ENCODE measurements at places on chromosomes 12 and 14.
A peak's percentile ranks its signal among the peaks of the same experiment; 100 is the strongest.

GRCh38 chr12:70551731-70552130 is 85.5 kb downstream of the PTPRB start:
- no peak for DNase-seq

DNA sequence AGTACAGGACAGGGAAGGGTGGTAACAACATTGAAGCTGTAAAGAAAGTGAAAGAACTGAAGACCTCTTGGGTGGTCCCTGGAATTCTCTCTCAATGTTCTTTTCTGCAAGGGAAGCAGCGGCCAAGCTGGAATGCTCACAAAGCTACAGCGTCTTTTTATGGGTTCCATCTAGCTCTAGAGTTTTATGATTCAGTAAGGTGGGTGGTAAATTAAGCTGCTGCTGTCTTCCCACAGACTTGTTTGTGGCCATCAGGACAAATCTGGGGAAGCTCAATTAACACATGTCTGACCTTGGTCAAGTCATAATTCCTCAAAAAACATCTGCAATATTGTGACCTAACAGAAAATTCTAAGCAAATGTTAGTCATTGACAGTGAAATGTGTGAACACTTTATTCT is 139.1 kb downstream of the MED13L start:
- peak; percentile 75 for DNase-seq

GRCh38 chr14:29868000-29868399 is 59.6 kb downstream of the PRKD1 start:
- DNase-seq: peak; percentile 36

DNA sequence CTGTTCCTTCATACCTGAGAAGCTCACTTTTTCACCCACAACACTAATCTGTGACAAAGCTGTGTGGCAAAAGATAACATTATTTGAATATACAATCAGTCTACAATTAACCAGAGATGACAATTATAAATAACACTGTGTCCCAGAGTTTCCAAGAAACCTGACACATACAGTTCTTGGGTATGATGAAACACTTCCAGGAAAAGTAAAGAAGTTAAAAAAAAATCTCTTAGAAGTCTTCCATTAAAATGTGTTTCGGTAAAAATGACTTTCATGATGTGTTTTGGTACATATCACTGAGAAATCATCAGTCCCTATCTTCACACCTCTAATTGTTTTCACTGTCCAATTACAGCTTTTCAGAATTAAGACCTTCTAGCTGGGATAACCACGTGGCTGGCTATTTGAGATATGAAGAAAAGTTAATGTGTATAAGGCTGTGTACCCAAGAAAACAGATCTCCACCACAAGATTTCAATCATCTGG is 390.2 kb downstream of the SOX5 start:
- DNase-seq: no peak

DNA sequence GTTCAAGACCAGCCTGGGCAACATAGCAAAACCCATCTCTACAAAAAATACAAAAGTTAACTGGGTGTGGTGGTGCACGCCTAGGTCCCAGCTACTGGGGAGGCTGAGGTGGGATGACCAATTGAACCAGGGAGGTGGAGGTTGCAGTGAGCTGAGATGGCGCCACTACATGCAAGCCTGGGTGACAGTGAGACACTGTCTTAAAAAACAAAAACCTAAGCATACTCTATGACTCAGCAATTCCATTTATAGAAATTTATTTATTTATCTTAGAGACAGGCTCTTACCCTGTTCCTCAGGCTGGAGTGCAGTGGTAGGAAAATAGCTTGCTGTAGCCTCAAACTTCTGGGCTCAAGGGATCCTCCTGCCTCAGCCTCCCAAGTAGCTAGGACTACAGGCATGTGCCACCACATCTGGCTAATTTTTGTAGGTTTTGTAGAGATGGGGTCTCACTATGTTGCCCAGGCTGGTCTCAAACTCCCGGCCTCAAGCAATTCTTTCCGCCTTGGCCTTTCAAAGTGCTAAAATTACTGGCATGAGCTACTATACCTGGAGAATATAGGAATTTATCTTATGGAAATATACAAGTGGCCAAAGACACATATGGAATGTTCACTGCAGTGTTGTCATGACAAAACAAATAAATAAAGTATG is 43.3 kb downstream of the NCKAP5L start:
- DNase-seq: peak; percentile 37

All from astrocyte (in vitro differentiated cells and primary cell).